ENCODE measurements at places on chromosomes 12 and 14.

DNA sequence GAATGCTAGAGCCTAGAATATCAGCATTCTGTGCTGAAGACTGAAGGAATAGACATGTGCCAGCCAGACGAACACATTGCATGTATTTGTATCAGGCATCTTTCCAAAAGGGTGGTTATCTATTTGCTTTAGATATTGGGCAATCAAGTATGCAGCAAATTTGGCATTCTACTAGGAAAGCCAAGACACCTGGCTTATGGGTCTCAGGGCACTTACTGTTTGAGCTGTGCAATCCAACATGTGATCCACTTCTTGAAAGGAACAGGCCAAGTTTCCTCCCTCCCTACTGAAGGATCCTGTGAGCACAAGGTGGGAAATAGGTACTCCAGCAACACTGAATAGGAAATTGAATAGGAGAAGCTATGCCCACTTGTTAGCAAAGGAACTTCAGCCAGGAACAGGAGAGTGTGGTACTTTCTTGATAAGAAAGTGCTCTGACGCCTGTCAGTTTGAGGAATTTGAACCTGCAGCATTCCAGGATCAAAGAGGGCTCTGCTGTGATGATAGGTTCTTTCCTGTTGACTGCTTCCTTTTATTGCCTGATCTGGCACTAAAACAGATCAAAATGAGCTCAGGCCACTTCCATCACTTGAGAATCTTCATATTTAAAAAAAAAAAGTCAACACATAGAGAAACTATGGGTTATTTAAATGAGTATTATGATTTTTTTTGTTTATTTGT is 20.6 kb downstream of the OR6S1 start:
- DNase-seq: no peak

DNA sequence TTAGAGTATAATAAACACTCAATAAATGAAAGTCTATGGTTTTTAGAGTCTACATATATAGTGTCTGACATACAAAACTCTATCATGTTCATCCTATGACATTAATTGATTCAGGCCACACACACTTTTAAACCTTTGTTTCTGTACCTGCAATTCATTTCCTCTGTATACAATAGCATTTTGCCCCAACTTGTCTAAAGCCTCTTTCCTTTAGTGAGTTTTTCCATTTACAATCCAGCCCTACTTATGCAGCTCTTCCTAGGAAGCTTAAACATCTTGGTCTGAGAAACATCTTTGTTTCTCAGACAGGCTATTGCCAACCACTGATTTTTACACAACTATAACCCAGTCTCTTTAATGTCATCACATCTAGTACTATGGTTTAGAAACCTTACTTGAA is 214.7 kb upstream of the SLC16A7 start:
- no peak for DNase-seq

- no peak for DNase-seq
Observed at GRCh38 chr14:49636866-49637265, 1.8 kb upstream of the DNAAF2 start.

GRCh38 chr12:9650151-9650576 is 19.3 kb upstream of the CLEC2D start:
- DNase-seq: no peak

DNA sequence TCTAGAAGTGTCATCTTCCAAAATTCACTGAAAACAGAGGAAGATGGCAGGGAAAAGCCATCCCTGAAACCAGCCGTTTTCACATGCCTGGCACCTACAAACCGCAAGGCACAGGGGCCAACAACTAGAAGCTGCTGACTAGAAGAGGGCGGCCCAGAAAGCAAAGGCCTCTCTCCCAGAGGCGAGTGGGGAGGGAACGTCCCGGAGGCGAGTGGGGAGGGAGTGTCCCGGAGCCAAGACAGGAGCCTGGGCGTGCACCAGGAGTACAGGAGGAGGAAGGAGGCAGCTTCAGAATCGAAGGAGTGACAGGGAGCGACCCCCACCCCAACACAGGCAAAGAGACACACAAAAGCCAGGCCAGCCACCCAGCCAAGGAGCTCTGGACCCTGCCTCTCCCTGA is 21.0 kb downstream of the ANKLE2 start:
- DNase-seq: no peak

- DNase-seq: peak; percentile 69
Observed at GRCh38 chr12:13044002-13044905, at the start of gene FAM234B. TSS of gene FAM234B (plus strand) at chr12:13044381. CDS start at chr12:13044404, 23 bp downstream.

DNA sequence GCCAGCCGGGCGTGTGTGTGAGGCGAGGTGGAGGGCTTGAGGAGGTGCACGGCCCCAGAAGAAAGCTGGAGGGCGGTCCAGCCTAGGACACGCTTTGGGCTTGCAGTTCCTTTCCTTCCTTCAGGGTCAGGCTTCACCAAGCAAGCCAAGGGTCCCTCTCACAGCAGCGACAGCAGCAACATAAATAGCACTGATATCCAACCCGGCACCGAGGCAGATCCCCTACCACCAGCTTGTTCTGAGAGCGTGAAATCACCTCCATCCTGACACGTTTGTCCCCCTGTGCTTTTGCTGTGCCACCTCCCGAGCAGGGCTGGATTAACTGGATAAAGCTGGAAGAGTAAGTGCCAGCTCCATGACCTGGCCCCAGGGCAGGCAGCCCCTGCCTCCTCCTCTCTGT is 251.4 kb downstream of the CACNA1C start:
- DNase-seq: no peak

- no peak for DNase-seq
Observed at GRCh38 chr12:125331342-125332052, 266.3 kb downstream of the AACS start.

GRCh38 chr12:116630762-116631161 is 71.6 kb downstream of the MAP1LC3B2 start:
- no peak for DNase-seq

Measured in stimulated activated CD8-positive, alpha-beta memory T cell treated with anti-CD3 and anti-CD28 coated beads, Interleukin-2, amount 100 ng/mL, for 48 hours (primary cell).